Esophagus squamous epithelium (tissue), 5 donors: ENCODE measurements at places on chromosomes 3 and 15.

DNA sequence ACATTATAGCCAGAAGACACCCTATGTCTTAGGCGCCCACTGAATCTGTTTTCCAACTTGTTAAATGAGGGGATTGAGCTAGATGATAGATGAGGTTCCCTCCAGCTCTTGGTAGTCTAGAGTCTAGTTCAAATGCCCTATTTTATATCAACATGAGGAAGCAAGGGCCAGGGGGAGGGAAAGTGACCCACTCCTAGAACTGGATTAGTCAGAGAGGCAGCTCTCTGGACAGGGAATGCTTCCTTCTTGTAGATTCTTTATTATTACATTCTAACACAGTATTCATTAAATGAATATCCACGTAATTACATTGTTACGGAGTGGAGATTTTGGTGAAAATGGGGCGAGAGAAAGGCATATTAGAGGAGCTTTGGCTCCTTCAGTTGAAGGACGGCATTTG, 89.5 kb downstream of the RAD18 start:
- no peak for DNase-seq

DNA sequence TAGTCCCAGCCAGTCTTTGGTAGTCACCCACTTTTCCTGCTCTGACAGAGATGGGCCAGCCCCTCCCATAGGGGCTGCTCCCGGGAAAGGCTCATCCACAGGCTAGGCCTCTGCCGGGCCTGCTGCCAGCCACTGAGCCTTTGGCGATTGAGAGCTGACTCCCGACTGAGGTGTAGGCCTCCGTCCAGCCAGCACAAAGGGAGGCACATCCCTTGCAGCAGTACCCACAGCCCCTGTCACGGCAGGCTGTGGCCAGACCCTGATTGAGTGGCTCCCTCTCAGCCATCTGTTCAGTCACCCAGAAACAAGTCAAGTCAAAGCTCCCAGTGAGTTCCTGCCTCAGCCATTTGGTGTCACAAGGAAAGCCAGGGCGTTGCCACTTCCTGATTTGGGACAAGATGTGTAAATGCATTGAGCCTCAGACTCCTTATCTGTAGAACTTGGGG, 6.2 kb upstream of the PAK6 start:
- DNase-seq = no peak

- DNase-seq = no peak
Measured at GRCh38 chr15:73022161-73022560, 30.1 kb upstream of the NEO1 start.

DNA sequence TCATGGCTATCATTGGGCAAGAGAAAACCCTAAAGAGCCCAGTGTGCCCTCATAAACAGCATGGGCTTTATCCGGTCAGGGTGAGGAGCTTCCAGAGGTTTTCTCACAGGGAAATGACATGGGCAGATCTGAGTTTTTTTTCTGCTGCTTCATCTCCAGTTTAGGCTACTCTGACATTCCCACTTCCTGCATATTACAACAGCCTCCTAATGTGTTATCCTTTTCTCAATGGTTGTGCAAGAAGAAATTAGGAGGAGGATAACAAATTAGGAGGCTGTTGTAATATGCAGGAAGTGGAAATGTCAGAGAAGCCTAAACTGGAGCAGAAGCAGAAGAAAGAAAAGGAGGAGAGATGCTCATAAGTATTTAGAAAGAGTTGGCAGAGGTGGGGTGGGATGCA, 175.6 kb downstream of the MTHFS start:
- DNase-seq = no peak

DNA sequence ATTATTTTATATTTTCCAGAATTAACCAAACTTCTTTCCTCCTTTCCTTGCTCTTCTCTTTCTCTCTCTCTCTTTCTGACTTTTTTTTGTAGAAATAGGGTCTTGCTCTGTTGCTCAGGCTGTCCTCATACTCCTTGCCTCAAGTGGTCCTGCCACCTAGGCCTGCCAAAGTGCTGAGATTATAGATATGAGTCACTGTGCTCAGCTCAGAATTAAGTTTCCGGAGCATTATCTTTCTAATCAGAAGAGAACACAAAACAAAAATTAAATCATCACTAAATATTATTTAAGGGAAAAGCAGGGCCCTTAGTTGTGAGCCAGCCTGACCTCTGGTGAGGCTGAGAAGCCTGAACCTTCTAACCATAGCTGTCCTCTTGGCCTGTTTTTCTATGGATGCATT, 168.2 kb downstream of the SOX2 start:
- no peak for DNase-seq

DNA sequence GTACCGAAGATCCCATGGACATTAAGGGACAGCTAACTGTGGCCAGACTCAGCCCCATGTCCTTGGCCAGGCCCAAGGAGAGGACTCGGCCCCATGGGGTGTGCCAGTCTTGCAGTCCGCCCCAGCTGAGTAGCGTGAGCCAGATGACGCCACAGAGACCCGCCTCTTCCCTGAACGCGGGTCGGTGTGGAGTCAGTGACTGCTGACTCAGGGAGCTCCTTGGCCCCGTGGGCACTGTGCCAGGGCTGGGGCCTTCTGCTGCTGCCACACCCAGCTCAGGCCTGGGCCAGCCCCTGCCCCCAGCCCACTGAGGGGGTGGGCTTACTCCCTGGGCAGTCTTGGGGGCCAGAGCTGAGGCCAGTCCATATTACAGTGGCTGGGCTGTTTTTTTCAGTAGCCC, 52.8 kb downstream of the PLXNA1 start:
- DNase-seq = no peak

GRCh38 chr3:53674582-53674981, 171.6 kb downstream of the CHDH start:
- DNase-seq = no peak

- no peak for DNase-seq
Measured at GRCh38 chr3:171890398-171890797, 47.2 kb downstream of the TMEM212 start.

DNA sequence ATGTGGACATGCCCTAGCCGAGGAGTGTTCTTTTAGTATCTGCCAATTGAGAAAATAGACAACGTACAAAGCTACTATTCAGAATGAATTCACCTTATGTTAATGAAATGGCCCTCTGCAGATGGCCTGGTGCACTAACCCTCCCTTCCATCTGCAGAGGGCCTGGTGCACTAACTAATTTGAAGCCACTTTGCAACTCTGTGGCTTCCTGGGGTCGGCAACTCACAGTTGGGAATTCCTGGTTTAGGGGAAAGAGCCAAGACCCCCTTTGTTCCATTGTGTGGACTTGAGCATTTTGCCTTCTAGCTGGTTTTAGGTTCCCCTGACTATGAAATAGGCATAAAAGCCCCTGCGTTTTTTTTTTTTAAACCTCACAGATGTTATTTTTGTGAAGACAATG, 204.3 kb upstream of the UBE3A start:
- no peak for DNase-seq
